ENCODE measurements at places on chromosomes 1 and 21.

- H3K27ac ChIP-seq: no peak overlapping the region
- peaks cover under 1% of the 10 kb centered on the region for H3K27me3 ChIP-seq
- peaks cover 5% of the 10 kb centered on the region for H3K36me3 ChIP-seq
- no peaks in the 10 kb centered on the region for H3K4me1 ChIP-seq
Observed at GRCh38 chr1:71054281-71054731, 6.7 kb upstream of the PTGER3 start.

- no peak overlapping the region for H3K27ac ChIP-seq
- H3K27me3 ChIP-seq: peaks cover 30% of the 10 kb centered on the region
- peaks cover 11% of the 10 kb centered on the region for H3K4me1 ChIP-seq
Observed at GRCh38 chr1:61142726-61143500, 60.6 kb downstream of the NFIA start.

- H3K4me1 ChIP-seq: peaks cover 5% of the 10 kb centered on the region
- H3K4me3 ChIP-seq: no peak overlapping the region
- H3K27me3 ChIP-seq: peaks cover 3% of the 10 kb centered on the region
Observed at GRCh38 chr1:94050254-94050653, 70.7 kb downstream of the ABCA4 start.

GRCh38 chr21:40835184-40835694 lies 11.7 kb downstream of the DSCAM start:
- DNase-seq: no peak
- H3K4me1 ChIP-seq: no peaks in the 10 kb centered on the region
- no peaks in the 10 kb centered on the region for H3K36me3 ChIP-seq
- H3K4me3 ChIP-seq: no peak overlapping the region

- no peak overlapping the region for H3K4me3 ChIP-seq
- H3K4me1 ChIP-seq: no peaks in the 10 kb centered on the region
- no peaks in the 10 kb centered on the region for H3K36me3 ChIP-seq
- peaks cover 3% of the 10 kb centered on the region for H3K27me3 ChIP-seq
- no peak for DNase-seq
- no peak overlapping the region for H3K27ac ChIP-seq
Observed at GRCh38 chr1:245434280-245434679, 279.5 kb downstream of the KIF26B start.

GRCh38 chr21:26389971-26390641 lies 183.0 kb downstream of the CYYR1 start:
- H3K27ac ChIP-seq: peak overlapping the region; percentile 29
- no peak for DNase-seq
- no peaks in the 10 kb centered on the region for H3K36me3 ChIP-seq
- H3K4me1 ChIP-seq: peaks cover 7% of the 10 kb centered on the region

DNA sequence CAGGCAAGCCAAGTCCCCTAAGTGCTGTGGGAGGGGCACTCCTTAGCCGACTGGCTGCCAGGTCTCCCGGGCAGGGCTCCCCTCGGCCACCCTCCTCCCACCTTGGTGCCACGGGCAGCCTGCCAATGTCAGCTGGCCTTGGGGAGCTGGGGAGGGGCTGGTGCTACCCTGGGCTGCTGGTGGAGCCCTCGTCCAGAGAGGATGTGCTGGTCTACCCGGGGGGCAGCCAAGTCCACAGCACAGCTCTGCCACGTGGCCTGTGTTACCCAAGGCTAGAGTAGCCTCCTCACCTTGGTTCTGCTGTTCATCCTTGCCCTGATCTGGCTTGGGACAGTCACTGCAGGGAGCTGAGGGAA lies 42.9 kb downstream of the CRYAA start:
- peaks cover 10% of the 10 kb centered on the region for H3K27me3 ChIP-seq
- H3K4me1 ChIP-seq: no peaks in the 10 kb centered on the region
- DNase-seq: no peak
- H3K36me3 ChIP-seq: no peaks in the 10 kb centered on the region
- H3K27ac ChIP-seq: no peak overlapping the region
- H3K4me3 ChIP-seq: no peak overlapping the region

- peaks cover 3% of the 10 kb centered on the region for H3K36me3 ChIP-seq
- no peaks in the 10 kb centered on the region for H3K27me3 ChIP-seq
- DNase-seq: peak; percentile 72
- peak overlapping the region; percentile 64 for H3K4me3 ChIP-seq
Observed at GRCh38 chr1:161324020-161324419, 9.8 kb downstream of the SDHC start.

- no peaks in the 10 kb centered on the region for H3K27me3 ChIP-seq
- no peaks in the 10 kb centered on the region for H3K4me1 ChIP-seq
- no peak overlapping the region for H3K4me3 ChIP-seq
- H3K27ac ChIP-seq: no peak overlapping the region
Observed at GRCh38 chr1:155591770-155592169, 18.2 kb upstream of the MSTO1 start.

- H3K36me3 ChIP-seq: no peaks in the 10 kb centered on the region
- H3K4me1 ChIP-seq: peaks cover 4% of the 10 kb centered on the region
- no peak overlapping the region for H3K27ac ChIP-seq
- no peak overlapping the region for H3K4me3 ChIP-seq
Observed at GRCh38 chr1:247367786-247368422, 36.2 kb upstream of the ZNF496 start.

- H3K4me3 ChIP-seq: no peak overlapping the region
- H3K4me1 ChIP-seq: no peaks in the 10 kb centered on the region
- peaks cover 1% of the 10 kb centered on the region for H3K27me3 ChIP-seq
- no peak overlapping the region for H3K27ac ChIP-seq
- H3K36me3 ChIP-seq: no peaks in the 10 kb centered on the region
Observed at GRCh38 chr1:117215733-117216462, 5.2 kb upstream of the VTCN1 start.

- H3K36me3 ChIP-seq: no peaks in the 10 kb centered on the region
- no peaks in the 10 kb centered on the region for H3K4me1 ChIP-seq
- DNase-seq: no peak
Observed at GRCh38 chr1:18583326-18583941, 47.2 kb upstream of the PAX7 start.

- H3K27ac ChIP-seq: no peak overlapping the region
- H3K4me1 ChIP-seq: peaks cover 4% of the 10 kb centered on the region
- no peak for DNase-seq
- no peaks in the 10 kb centered on the region for H3K36me3 ChIP-seq
- peaks cover 3% of the 10 kb centered on the region for H3K27me3 ChIP-seq
Observed at GRCh38 chr21:32993894-32994293, 31.8 kb upstream of the OLIG2 start.

GRCh38 chr1:184753608-184754475 lies 816 bp downstream of the EDEM3 start:
- H3K27ac ChIP-seq: peak overlapping the region; percentile 90
- H3K36me3 ChIP-seq: no peaks in the 10 kb centered on the region
- H3K27me3 ChIP-seq: peaks cover 14% of the 10 kb centered on the region
- H3K4me1 ChIP-seq: peaks cover 29% of the 10 kb centered on the region
- peak overlapping the region; percentile 97 for H3K4me3 ChIP-seq
- no peak for DNase-seq

DNA sequence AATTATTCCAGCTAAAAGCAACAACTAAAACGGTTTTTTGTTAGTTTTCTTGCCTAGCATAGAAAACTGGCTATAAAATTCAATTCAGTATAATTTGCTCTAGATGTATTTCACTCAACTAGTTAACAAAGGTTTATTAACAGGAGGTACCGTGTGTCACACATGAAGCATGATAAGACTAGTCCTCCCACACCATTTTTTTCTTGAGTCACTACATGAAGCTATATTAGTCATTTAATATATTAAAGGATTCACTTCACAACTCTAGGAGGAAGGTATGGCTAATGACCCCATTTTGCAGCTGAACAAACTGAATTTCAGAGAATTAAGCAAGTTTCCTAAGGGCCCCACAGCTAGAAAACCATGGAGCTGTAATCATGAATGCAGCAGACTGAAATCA lies 307.8 kb upstream of the USP25 start:
- H3K27ac ChIP-seq: no peak overlapping the region
- no peak overlapping the region for H3K4me3 ChIP-seq
- H3K4me1 ChIP-seq: no peaks in the 10 kb centered on the region
- peaks cover 3% of the 10 kb centered on the region for H3K27me3 ChIP-seq
- no peaks in the 10 kb centered on the region for H3K36me3 ChIP-seq
- DNase-seq: no peak

GRCh38 chr1:197062692-197063091 lies 4.4 kb downstream of the F13B start:
- H3K27ac ChIP-seq: no peak overlapping the region
- H3K4me1 ChIP-seq: no peaks in the 10 kb centered on the region
- no peak overlapping the region for H3K4me3 ChIP-seq

DNA sequence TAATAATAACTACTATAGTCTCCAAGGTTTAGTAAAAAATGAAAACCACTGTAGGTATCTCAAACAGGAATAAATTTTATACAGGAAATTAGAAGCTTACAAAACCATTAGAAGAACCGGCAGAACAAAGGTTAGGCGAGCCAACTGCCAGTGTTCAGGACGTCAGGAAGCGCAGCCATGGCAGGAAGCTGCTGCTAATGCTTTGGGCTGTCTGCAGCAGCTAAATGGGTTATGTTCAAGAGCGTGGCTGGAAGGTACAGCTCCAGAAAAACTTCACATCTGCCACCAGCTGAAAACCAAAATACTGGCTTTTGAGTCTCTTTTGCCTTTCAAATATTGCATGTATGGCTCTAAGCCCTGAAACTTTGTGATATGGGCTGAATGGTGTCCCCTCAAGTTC lies 35.7 kb upstream of the MYSM1 start:
- H3K27me3 ChIP-seq: no peaks in the 10 kb centered on the region
- H3K36me3 ChIP-seq: no peaks in the 10 kb centered on the region
- no peak for DNase-seq
- no peak overlapping the region for H3K27ac ChIP-seq

- no peaks in the 10 kb centered on the region for H3K27me3 ChIP-seq
- no peak overlapping the region for H3K27ac ChIP-seq
- H3K4me3 ChIP-seq: no peak overlapping the region
- peaks cover 11% of the 10 kb centered on the region for H3K4me1 ChIP-seq
- DNase-seq: peak; percentile 29
- no peaks in the 10 kb centered on the region for H3K36me3 ChIP-seq
Observed at GRCh38 chr1:82931006-82931405, 1067.9 kb downstream of the TTLL7 start.

Data from immature natural killer cell (primary cell).